ENCODE measurements at places on chromosomes 7 and 10.

DNA sequence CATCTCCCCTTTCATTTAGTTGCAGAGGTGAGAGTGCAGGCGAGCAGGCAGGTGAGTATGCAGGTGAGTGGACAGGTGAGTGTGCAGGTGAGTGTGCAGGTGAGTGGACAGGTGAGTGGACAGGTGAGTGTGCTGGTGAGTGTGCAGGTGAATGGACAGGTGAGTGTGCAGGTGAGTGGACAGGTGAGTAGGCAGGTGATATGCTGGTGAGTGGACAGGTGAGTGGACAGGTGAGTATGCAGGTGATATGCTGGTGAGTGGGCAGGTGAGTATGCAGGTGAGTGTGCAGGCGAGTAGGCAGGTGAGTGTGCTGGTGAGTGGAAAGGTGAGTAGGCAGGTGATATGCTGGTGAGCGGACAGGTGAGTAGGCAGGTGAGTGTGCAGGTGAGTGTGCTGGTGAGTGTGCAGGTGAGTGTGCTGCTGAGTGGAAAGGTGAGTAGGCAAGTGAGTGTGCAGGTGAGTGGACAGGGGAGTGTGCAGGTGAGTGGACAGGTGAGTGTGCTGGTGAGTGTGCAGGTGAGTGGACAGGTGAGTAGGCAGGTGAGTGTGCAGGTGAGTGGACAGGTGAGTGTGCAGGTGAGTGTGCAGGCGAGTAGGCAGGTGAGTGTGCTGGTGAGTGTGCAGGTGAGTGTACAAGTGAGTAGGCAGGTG is 165.6 kb downstream of the ADARB2 start:
- no peak overlapping the region for H3K27ac ChIP-seq
- H3K4me1 ChIP-seq = no peaks in the 10 kb centered on the region
- no peak overlapping the region for H3K4me3 ChIP-seq
- H3K36me3 ChIP-seq = no peaks in the 10 kb centered on the region

- H3K4me1 ChIP-seq = no peaks in the 10 kb centered on the region
- no peaks in the 10 kb centered on the region for H3K27me3 ChIP-seq
- H3K36me3 ChIP-seq = no peaks in the 10 kb centered on the region
- H3K4me3 ChIP-seq = no peak overlapping the region
- DNase-seq = no peak
- no peak overlapping the region for H3K27ac ChIP-seq
These were observed 194.3 kb downstream of the GRID1 start for GRCh38 chr10:86172301-86172700.

- H3K4me1 ChIP-seq = no peaks in the 10 kb centered on the region
- no peak for DNase-seq
- no peaks in the 10 kb centered on the region for H3K27me3 ChIP-seq
- no peak overlapping the region for H3K4me3 ChIP-seq
These were observed 1.5 kb upstream of the SEMA3A start for GRCh38 chr7:84196084-84196503.

- no peaks in the 10 kb centered on the region for H3K36me3 ChIP-seq
- H3K27ac ChIP-seq = no peak overlapping the region
- no peaks in the 10 kb centered on the region for H3K4me1 ChIP-seq
- no peaks in the 10 kb centered on the region for H3K27me3 ChIP-seq
- DNase-seq = no peak
These were observed 1.5 kb downstream of the PON1 start for GRCh38 chr7:95322854-95323253.

GRCh38 chr10:130998642-130999041 is 312.9 kb downstream of the TCERG1L start:
- H3K27ac ChIP-seq = no peak overlapping the region
- H3K36me3 ChIP-seq = no peaks in the 10 kb centered on the region
- DNase-seq = no peak
- no peaks in the 10 kb centered on the region for H3K4me1 ChIP-seq

- H3K27ac ChIP-seq = no peak overlapping the region
- H3K4me3 ChIP-seq = no peak overlapping the region
- no peaks in the 10 kb centered on the region for H3K36me3 ChIP-seq
- no peaks in the 10 kb centered on the region for H3K27me3 ChIP-seq
These were observed 137.3 kb downstream of the TCERG1L start for GRCh38 chr10:131174211-131174565.

- no peaks in the 10 kb centered on the region for H3K4me1 ChIP-seq
- H3K27ac ChIP-seq = no peak overlapping the region
- no peaks in the 10 kb centered on the region for H3K36me3 ChIP-seq
- DNase-seq = no peak
These were observed 323.0 kb downstream of the EXOC4 start for GRCh38 chr7:133575726-133576440.

DNA sequence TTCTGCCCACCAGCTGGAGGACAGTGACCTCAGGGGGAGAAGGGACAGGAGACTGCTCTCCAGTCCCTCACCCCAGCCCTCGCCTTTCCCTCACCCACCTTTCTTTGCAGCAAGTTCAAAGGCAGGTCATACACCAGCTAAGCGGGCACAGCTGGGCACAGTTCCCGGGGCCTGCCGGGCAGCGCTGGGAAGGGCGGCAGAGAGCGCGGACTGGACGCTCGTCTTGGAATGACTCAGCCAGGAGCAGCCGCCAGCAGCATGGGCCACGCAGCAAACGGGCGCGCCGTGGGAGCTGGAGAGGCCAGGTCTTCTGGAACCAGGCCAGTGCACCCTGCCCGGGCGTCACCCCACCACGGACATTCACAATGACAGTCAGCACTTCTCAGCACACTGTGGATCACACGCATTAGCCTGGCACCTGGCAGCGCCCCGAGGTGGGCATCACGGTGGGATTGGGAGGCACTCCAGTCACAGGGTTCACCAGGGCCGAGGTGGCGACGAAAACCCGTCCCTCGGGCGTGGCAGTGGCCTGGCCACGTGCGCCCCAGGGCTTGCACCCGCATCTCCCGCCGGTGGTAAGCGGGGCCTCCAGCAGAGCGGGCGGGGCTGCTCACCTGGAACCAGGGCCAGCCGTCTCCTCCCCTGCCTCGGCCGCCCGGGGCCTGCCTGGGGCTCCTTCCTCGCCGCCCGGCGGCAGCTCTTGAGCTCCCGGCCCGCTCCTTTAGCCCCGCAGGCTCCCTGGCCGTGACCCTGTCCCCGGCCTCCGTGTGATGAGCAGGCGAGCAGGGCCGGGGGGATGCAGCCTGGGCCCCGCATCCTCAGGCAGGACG is 29.0 kb upstream of the WDFY4 start:
- no peaks in the 10 kb centered on the region for H3K4me1 ChIP-seq
- peak overlapping the region; percentile 44 for H3K4me3 ChIP-seq
- H3K36me3 ChIP-seq = no peaks in the 10 kb centered on the region
- peak; percentile 75 for DNase-seq
- H3K27ac ChIP-seq = no peak overlapping the region

- no peaks in the 10 kb centered on the region for H3K27me3 ChIP-seq
- H3K36me3 ChIP-seq = no peaks in the 10 kb centered on the region
- H3K4me3 ChIP-seq = no peak overlapping the region
- H3K27ac ChIP-seq = no peak overlapping the region
These were observed 41.2 kb upstream of the UBE3C start for GRCh38 chr7:157097569-157097968.

- no peaks in the 10 kb centered on the region for H3K27me3 ChIP-seq
- no peak overlapping the region for H3K4me3 ChIP-seq
- no peak overlapping the region for H3K27ac ChIP-seq
- no peaks in the 10 kb centered on the region for H3K4me1 ChIP-seq
- H3K36me3 ChIP-seq = no peaks in the 10 kb centered on the region
These were observed 8.8 kb upstream of the ABI1 start for GRCh38 chr10:26869528-26869927.

DNA sequence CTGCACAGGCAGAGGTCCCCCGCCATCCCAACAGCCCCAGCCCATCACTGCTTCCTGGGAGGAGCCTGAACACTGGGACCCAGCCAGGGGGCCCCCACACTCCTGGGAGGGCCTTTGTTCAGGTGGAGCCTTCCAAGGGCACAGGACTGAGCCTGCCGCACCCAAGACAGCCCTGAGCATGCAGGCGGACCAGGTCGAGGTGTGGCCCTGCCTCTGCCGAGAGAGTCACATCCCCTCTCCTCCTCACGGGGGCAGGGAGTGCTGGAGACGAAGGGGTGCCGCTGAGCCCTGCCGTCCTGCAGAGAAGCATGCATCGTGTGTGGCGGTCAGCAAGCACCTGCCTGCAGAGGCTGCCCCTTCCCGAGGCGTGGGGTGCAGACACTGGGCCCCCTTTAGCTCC is 7.3 kb upstream of the MAFK start:
- no peak for DNase-seq
- H3K4me1 ChIP-seq = peaks cover 1% of the 10 kb centered on the region
- H3K4me3 ChIP-seq = no peak overlapping the region
- no peaks in the 10 kb centered on the region for H3K36me3 ChIP-seq
- no peaks in the 10 kb centered on the region for H3K27me3 ChIP-seq
- no peak overlapping the region for H3K27ac ChIP-seq

DNA sequence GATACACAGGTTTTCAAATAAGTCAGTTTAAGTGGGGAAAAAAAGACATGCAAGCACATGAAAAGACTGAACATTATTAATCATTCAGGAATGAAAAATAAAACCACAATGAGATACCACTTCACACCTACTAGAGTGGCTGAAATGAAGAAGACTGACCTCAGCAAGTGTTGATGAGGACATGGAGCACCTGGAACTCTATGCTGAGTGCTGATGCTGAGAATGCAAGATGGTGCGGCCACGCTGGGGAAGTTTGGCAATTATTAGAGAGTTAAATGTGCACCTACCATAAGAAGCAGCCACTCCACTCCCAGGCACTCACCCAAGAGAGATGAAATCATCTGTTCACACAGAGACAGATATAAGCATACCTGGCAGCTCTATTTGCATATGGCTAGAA is 32.9 kb upstream of the ELFN1 start:
- DNase-seq = no peak
- no peak overlapping the region for H3K27ac ChIP-seq
- no peaks in the 10 kb centered on the region for H3K36me3 ChIP-seq
- no peaks in the 10 kb centered on the region for H3K4me1 ChIP-seq
- no peaks in the 10 kb centered on the region for H3K27me3 ChIP-seq

DNA sequence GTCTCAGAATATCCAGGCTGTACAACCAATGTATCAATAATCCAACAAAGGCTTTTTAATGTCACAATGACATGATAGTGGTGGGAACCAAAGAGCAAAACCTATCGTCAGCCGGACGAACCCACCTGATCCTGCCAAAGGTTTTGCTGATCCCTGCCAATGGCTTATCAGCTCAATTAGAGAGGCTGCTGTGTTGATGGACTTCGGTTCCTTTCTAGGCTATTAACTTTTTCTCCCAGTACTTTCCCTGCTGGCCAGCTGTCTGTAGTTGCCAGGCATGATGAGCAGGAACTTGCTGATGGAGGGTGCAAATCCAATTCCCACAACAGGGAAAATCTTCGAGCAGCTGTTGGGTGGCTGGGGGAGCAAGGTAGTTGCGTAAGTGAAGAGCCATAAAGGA is 2.4 kb downstream of the LMOD2 start:
- no peaks in the 10 kb centered on the region for H3K36me3 ChIP-seq
- H3K27ac ChIP-seq = no peak overlapping the region
- no peak for DNase-seq
- H3K4me1 ChIP-seq = no peaks in the 10 kb centered on the region
- no peaks in the 10 kb centered on the region for H3K27me3 ChIP-seq

DNA sequence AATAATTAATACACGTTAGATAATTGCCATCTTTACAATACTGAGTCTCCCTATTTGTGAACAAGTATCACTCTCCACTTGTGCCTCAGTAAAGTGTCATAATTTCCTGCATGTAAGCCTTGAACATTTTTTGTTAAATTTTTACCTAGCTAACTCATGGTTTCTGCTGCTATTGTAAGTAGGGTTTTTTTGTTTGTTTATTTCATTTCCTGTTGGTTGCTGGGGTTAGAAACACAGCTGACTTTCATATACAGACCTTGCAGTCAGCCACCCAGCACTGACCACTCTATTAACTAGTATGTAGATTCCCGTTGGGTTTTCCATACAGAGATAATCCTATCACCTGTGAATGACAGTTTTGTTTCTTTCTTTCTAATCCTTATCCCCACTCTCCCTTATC is 133.3 kb downstream of the MPP7 start:
- no peaks in the 10 kb centered on the region for H3K36me3 ChIP-seq
- no peak for DNase-seq
- no peaks in the 10 kb centered on the region for H3K4me1 ChIP-seq

DNA sequence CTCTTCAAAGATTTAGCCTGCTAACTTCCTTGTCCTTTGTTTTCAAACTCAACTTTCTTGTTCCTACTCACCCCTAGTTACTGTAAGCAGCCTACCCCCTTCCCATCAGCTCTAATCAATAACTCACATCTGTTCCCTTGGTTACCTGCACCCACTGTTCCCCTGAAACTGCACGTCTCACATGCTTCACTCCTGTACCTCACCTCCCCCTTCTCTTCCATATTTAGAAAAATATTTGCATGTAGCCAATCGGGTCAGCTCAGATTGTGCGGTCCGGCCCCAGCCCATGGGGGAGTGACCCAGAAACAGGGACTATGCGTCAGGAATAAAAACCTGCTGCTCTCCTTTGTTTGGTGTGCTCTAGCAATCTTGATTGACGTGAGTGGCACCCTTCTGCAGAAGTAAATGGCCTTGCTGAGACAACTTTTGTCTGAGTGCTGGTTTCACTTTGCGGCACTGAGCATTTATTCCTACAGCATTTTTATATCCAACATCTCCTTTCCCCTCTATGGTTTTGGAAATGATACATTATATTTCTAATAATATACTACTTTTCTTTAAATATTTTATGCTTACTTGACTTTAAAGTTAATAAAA is 21.1 kb upstream of the FAM221A start:
- no peak overlapping the region for H3K27ac ChIP-seq
- DNase-seq = no peak
- H3K4me1 ChIP-seq = no peaks in the 10 kb centered on the region
- no peaks in the 10 kb centered on the region for H3K36me3 ChIP-seq
- H3K4me3 ChIP-seq = no peak overlapping the region

DNA sequence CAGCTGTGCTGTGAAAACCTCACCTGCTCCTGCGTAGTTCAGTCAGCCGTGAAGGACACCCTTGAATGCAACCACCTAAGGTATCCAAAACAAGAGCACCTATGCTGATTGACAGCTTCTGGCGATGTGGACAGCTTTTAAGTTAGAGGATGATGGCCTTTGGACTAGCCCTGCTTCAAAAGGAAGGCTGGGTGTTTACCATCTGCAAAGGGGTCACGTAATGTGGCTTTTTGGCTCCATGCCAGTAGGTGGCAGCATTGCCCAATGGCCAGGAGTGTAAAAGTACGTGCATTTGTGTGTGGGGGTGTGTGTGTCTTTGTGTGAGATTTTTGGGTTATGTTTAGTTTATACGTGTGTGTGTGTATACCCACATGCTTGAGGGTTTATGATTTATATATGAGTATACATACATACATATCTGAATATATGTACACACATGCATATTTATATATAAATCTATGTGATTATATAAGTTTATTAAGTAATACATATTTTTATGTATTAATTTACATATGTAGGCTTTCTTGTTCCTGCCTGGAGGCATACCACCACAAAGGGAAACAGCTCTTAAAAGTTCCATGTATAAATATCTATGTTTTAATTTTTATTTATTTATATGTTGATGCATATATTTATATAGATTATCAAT is 236.3 kb upstream of the ANKRD30A start:
- H3K27ac ChIP-seq = no peak overlapping the region
- H3K36me3 ChIP-seq = no peaks in the 10 kb centered on the region
- no peaks in the 10 kb centered on the region for H3K4me1 ChIP-seq

GRCh38 chr10:133104068-133104962 is 16.6 kb downstream of the ADGRA1 start:
- no peak overlapping the region for H3K4me3 ChIP-seq
- H3K27me3 ChIP-seq = no peaks in the 10 kb centered on the region
- H3K27ac ChIP-seq = no peak overlapping the region

Measured in ovary (tissue), 10 donors.